ENCODE measurements at places on chromosomes 2 and 18.

DNA sequence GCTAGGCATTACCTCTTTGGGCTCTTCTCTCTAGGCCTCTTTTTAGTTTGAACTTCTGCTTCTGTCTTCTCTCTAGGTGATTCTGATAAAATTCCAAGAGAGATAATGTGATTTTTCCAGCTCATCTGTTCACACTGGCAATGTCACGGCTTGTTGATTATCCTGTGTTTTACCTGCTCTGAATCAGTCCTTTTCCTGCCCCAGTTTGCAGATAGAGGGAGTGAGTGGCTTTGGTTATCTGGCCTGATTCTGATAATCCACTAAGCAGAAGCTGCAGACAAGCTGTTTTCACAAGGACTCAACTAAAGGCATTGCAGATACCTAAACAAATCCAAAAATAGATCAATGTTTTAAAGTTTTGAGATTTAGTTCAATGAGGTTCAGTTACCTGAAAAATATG is 111.9 kb downstream of the DCC start:
- DNase-seq, result no peak

GRCh38 chr2:187360286-187360685 is 87.8 kb downstream of the CALCRL start:
- no peak for DNase-seq

DNA sequence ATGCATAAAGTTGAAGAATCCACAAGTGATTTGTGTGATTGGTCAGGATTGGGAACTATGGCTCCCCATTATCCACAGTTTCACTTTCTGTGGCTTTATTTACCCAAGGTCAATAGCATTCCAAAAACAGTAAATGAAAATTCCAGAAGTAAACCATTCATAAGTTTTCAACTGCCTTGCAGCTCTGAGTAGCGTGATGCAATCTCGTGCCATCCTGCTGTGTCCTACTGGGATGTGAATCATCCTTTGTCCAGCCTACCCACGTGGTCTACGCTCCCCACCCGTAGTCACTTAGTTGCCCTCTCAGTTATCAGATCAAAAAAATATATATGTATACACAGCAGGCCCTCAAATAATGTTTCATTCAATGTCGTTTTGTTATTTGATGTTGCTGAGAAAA is 89.0 kb upstream of the DLGAP1 start:
- DNase-seq, result no peak

GRCh38 chr2:75498907-75499306 is 61.8 kb downstream of the EVA1A start:
- DNase-seq, result no peak

DNA sequence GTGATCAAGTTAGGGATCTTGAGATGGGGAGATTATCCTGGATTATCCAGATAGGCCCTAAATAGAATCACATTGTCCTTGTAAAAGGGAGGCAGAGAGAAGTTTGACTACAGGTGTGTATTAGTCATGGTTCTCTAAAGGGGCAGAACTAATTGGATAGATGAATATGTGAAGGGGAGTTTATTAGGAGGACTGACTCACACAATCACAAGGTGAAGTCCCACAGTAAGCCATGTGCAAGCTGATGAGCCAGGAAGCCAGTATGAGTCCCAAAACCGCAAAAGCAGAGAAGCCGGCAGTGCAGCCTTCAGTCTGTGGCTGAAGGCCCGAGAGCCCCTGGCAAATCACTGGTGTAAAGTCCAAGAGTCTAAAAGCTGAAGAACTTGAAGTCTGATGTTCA is 275.8 kb downstream of the KCNS3 start:
- no peak for DNase-seq

Measured in fibroblast of skin of left quadriceps (primary cell).